Pulmonary artery endothelial cell (primary cell): ENCODE measurements at places on chromosomes 1 and 21.

GRCh38 chr1:155250246-155250632, 5.0 kb downstream of the ENTREP3 start:
- DNase-seq: no peak

DNA sequence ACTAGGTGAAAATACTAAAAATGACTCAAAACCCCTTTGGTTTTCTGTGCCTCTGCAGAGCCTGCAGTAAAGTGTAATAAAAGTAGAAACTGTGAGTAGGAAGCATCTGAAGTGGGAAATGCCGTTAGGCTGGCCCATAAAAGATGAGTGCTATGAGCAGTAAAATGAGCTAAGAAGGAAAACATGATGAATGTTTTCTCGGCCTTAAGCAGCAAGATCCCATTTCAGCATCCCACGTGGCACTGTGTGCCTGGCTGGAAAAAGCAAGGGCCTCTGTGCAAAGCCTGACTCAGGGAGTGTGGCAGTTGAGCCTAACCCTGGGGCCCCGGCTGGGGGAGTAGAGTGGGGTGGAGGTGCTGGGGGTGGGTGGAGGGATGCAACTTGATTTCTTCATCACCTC, 109.5 kb downstream of the TBX15 start:
- no peak for DNase-seq

DNA sequence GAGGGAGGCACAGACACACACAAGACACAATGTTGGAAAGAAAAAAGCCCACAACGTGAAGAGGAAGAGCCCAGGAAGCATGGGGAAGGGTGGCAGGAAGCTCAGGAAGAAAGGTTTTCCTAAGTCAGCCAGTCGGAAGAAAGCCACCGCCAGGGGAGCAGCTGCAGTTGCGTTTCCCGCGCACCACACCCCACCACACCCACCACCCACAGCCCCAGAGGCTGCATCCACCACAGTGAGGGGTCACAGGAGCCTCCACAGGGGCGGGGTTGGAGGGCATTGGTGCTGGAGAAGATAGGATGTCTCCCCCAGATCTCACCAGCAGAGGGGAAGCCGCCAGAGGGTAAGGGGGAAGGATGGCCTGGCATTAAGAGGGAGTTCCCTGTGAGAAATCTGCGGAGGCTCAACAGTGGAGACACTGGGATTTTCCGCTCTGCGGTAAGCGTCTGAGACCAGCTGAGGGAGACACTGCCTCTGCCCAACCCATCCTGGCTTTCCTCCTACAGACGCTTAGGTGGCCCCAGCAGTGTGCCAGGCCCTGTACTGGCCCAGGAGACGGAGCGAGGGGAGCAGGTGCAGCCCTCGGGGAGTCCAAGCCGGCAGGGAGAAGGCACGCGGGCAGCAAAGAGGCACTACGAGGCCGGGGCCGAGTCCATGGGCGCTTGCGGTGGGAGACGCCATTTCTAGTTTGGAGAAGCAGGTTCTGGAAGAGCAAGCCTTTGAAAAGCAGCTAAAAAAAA, 19.8 kb downstream of the PGLYRP3 start:
- DNase-seq: no peak

DNA sequence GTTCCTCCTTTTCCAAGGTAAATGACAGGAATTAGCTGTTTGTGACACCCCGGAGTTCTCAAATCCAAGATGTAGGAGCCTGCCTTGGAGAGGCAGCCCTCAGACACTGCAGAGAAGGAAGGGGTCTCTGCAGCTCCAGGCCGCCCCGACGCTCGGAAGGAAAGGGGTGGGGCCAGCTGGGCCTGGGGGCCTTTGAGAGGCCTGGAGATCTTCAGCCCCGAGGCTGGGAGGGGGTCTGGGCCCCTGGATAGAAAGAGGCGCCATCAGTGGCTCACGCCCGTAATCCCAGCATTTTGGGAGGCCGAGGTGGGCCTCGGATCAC, 1.1 kb upstream of the TNFRSF18 start:
- DNase-seq: no peak

DNA sequence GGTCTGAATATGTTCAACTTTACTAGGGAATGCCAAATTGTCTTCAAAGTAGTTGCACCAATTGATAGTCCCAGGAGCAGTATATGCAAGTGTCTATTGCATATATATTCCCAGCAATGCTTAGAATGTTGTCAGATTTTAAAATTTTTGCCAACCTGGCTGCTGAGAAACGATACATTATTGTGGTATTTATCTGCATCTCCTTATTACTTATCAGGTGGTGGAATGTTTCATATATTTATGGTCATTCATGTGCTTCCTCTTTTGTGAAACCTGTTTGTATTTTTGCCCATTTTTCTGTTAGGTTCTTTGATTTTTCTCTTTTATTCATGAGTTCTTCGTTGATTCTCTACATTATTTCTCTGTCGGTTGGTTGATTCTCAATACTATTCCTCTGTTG, 39.5 kb downstream of the COLGALT2 start:
- DNase-seq: no peak

GRCh38 chr1:93597709-93598108, 83.9 kb downstream of the BCAR3 start:
- no peak for DNase-seq

- no peak for DNase-seq
Observed at GRCh38 chr1:77280962-77281361, 857 bp upstream of the AK5 start.

GRCh38 chr1:8867878-8868567, 10.5 kb downstream of the ENO1 start:
- no peak for DNase-seq

GRCh38 chr1:67618285-67619018, 66.5 kb upstream of the GADD45A start:
- DNase-seq: peak; percentile 95

GRCh38 chr1:240239309-240239708, 147.6 kb downstream of the FMN2 start:
- DNase-seq: no peak

- peak; percentile 44 for DNase-seq
Observed at GRCh38 chr1:185500001-185500626, 183.1 kb upstream of the IVNS1ABP start.

DNA sequence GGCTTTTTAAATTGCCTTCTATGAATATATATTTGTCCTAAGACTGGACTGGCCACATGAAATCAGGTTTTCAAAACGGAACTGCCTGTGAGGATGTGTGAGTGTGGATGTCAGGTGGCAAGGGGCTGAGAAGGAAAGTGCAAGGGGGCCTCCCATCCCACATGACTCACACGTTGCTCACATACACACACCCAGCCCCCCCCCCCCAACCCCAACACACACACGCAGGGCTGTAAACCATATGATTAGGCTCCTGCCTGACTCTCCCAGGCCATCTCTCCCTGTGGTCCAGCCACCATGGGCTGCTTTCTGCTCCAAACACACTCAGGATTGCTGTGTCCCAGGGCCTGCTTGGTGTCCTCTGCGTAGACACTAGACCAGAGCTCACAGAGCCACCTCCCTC, 22.4 kb downstream of the DEGS1 start:
- peak; percentile 36 for DNase-seq

GRCh38 chr1:10451287-10451686, 1.5 kb downstream of the CORT start:
- no peak for DNase-seq

- DNase-seq: no peak
Observed at GRCh38 chr1:225476100-225476511, 48.3 kb upstream of the LBR start.

DNA sequence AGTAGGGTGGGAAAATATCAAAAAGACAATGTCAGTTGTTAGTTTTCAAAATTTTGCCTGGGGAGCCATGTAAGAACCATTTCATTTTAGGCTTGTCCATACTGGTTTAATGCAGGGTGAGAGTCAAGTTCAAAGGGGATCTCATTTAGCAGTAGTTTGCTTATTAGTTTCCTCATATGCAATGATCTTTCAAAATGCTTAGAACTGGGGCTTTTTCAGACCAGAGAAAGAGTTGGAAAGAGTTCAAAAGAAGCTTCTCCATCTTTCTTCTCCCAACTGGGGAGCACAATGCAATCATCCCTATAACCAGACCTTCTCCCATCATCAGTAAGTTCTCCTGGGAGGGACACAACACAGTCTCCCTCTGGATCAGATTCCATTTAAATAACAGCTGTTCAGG, 16.5 kb upstream of the SLC30A1 start:
- no peak for DNase-seq

DNA sequence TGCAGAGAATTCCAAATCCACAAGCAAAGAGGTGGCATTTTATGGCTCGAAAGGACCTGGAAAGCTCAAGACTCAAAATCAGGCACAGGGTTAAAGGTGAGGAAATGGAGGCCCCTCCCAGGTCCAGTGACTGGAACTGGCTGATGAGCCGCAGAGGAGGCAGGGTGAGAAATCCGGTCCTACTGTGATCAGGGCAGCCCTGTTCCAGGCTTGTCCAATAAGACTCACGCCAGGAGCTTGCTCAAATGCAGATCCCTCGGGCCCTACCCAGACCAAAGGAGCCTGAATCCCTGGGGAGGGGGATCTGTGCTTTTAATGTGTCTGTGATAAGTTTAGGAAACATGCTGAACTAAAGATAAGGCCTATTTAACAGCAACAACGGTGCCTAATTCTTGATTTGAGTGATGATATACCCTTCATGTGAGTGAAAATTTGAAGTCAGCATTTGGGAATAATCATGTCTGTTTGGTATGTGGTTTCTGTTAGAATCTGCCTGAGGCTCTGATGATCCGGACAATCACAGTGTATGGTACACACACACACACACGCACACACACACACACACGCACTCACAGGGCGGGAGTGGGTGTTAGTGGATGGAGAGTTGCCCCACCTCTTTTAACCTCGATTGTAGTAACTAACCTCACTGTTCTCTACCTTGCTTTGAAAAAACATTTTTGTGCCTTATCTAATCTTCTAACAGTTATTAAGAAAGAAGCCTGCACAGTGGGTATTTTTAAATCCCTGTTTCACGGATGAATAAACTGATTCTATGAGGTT, 54.1 kb upstream of the LYST start:
- no peak for DNase-seq

GRCh38 chr21:41482301-41482700, 25.7 kb downstream of the TMPRSS2 start:
- no peak for DNase-seq

DNA sequence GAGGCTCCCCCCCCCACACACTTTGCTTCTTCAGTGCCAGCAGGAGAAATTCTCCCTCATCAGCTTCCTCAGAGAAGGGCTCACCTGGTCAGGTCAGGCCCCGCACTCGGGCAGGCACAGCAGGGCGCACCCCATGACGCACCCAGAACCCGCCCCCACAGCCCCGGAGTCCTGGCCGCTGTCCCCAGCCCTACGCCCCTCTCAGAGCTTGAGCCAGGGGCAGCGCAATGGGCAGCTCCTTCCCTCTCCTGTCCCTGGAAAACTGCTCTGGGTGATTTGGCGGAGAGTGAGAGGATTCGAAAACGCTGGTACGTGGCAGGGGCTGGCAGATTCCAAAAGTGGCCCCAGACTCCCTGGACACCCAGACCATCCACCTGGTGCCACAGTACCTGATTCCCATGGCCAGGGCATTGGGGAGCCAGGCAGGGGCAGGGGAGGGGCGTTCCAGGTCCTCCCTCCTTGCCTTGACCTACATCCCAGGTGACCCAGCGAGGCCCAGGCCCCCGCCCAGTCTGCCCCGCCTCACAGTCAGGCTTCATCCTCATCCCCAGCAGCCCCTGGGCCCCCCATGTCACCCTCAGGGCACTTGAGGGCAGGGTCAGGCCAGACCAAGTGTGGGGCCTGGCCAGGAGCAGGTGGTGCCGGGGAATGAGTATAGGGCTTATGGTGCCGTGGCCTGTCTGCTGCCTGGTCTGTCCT, 23.7 kb downstream of the RRP1 start:
- DNase-seq: no peak

GRCh38 chr1:232263452-232263851, 366.5 kb downstream of the SIPA1L2 start:
- no peak for DNase-seq

DNA sequence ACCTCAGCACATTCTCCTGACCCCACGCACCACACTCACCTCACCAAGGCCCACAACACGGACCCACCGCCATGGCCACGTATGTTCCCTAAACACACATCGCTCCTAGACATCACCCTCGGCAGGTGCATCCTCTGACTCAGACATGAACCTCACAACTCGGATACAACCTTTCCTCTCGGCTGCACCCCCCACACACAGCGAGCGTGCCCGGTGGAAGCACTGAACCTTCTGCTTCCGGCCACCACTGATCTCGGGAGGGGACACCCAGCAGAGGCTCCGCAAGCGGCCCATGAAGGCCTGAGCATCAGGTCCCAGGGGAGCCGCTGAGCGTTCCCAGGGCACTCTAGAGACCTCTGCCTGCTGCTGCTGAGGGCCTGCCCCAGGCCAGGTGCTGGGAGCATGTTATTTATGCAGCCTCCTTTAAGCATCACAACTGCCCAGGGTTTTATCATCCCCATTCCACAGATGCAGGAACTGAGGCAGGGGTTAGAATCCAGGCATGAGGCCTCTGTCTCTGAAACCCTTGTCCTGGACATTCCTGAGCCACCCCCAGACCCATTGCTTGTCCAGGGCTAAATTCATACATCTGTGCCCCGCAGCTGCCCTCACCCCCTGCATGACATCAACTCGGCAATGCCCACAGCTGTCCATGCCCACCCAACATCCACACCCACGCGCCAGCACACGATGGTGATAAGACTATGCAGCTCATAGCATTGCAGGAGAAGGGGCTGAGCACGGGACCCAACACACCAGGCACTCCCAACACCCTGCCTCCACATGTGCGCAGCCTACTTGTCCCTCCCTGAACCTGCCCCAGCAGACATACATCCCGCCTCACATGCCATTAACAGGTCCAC, 27.0 kb downstream of the SDC3 start:
- no peak for DNase-seq

DNA sequence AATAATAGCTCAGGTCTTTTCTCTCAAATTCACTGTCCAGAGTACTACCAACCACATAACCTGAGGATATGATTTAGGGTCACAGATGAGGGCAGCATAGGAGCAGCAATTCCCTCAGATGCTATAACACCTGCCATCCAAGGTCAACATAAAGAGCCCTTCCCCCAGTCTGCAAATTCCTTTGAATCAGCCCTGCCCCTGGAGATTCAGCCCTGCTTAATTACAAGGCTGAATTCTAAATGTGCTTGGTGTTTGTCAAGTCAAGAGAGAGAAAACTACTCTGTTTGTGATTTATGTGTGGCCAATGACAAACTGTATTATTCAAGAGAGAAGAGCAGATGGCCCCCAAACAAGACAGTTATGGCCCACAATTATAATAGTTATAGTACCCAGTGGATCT, 195.7 kb upstream of the ADGRL2 start:
- DNase-seq: no peak
